ENCODE measurements at places on chromosomes 16 and 17. TPM values are rescaled to one million over a fixed set of nuclear protein-coding genes. Genes with fewer than 3 reads are reported as not detected.

PPL gene
- not detected for total RNA-seq

DNA sequence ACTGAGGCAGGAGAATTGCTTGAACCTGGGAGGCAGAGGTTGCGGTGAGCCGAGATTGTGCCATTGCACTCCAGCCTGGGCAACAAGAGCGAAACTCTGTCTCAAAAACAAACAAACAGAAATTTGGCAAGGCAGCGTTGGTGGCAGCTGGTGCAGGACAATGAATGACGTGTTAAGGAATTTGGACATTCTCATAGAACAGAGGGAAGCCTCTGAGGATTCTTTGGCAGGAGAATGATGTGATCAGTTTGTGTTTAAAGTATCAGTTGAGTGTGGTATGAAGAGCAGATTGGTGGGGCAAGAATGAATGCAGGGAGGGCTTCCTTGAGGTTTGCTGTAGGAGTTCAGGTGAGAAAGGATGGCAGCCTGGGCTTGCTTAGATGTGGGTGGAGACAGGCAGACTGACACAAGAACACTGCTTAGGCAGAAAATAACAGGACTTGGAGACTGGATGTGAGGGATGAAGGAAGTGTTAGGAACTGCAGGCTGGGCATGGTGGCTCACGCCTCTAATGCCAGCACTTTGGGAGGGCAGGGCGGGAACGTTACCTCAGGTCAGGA is 4.8 kb downstream of the CYB5D2 start:
- H3K4me1 ChIP-seq = peaks cover 19% of the 10 kb centered on the region
- no peak for DNase-seq
- H3K27me3 ChIP-seq = no peaks in the 10 kb centered on the region
- no peak overlapping the region for H3K4me3 ChIP-seq
- H3K36me3 ChIP-seq = peaks cover 9% of the 10 kb centered on the region

- H3K4me3 ChIP-seq = no peak overlapping the region
- H3K36me3 ChIP-seq = peaks cover 9% of the 10 kb centered on the region
- no peaks in the 10 kb centered on the region for H3K27me3 ChIP-seq
- H3K27ac ChIP-seq = no peak overlapping the region
- no peaks in the 10 kb centered on the region for H3K4me1 ChIP-seq
Measured at GRCh38 chr16:87424266-87424665, 32.1 kb downstream of the MAP1LC3B start.

GRCh38 chr16:72482695-72483094 is 310.7 kb upstream of the PMFBP1 start:
- no peak overlapping the region for H3K4me3 ChIP-seq
- no peaks in the 10 kb centered on the region for H3K36me3 ChIP-seq
- no peaks in the 10 kb centered on the region for H3K27me3 ChIP-seq
- no peak for DNase-seq

GRCh38 chr16:60979119-60979518 is 1057.1 kb downstream of the CDH8 start:
- H3K27me3 ChIP-seq = no peaks in the 10 kb centered on the region
- H3K4me1 ChIP-seq = no peaks in the 10 kb centered on the region
- no peak overlapping the region for H3K27ac ChIP-seq
- H3K4me3 ChIP-seq = no peak overlapping the region
- no peak for DNase-seq

INCA1 gene
- 0.50 TPM for total RNA-seq

- peak overlapping the region; percentile 0 for H3K27ac ChIP-seq
- H3K27me3 ChIP-seq = peaks cover 5% of the 10 kb centered on the region
- H3K4me3 ChIP-seq = peak overlapping the region; percentile 20
- H3K36me3 ChIP-seq = peaks cover 35% of the 10 kb centered on the region
- peak; percentile 24 for DNase-seq
Measured at GRCh38 chr17:40448213-40448638, 5.0 kb downstream of the IGFBP4 start.

DNA sequence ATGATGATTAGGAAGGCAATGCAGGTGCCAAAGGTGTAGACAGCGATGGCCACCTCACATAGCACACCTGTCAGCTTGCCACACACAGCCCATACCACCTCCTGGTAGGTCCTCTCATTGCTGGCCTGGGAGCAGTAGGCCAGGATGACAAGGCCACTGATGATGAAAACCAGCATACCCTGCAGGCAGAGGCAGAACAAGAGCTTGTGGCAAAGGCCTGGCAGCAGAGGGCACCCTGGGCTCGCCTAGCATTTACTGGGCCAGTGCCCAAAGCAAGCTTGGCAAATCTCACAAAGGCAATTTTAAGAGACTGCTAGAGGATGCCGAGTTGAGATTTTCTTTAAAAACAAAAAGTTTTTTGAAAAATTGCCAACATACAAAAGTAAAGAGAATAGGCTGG is 5.9 kb downstream of the SLC38A7 start:
- no peaks in the 10 kb centered on the region for H3K27me3 ChIP-seq
- H3K27ac ChIP-seq = no peak overlapping the region
- no peaks in the 10 kb centered on the region for H3K36me3 ChIP-seq
- peaks cover 9% of the 10 kb centered on the region for H3K4me1 ChIP-seq

MT1F gene
- total RNA-seq = 19.6 TPM

CALB2 gene
- total RNA-seq = not detected

GRCh38 chr17:78379131-78379491 is 662 bp downstream of the PGS1 start:
- peaks cover 51% of the 10 kb centered on the region for H3K4me1 ChIP-seq
- peak overlapping the region; percentile 97 for H3K4me3 ChIP-seq
- peak overlapping the region; percentile 93 for H3K27ac ChIP-seq
- peaks cover 28% of the 10 kb centered on the region for H3K36me3 ChIP-seq
- no peak for DNase-seq
- no peaks in the 10 kb centered on the region for H3K27me3 ChIP-seq

DNA sequence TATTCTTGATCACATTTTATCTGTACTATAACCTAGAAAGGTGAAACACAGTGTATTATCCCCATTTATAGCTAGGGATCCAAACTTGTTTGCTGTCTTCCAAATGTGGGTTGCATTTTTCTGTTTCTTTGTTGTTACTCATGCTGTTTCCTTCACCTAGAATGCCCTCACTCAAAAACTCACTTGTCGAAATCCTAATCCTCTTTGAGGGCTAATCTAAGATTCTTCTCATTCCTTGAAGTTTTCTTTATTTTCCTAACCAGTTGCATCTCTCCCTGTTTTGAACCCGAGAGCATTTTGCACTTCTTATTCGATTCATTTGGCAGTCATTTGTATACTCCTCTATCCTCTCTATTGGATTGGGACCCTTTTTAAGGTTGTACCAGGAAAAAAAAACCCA is 9.6 kb downstream of the CALCOCO2 start:
- H3K27ac ChIP-seq = peak overlapping the region; percentile 90
- peaks cover 72% of the 10 kb centered on the region for H3K4me1 ChIP-seq
- H3K27me3 ChIP-seq = no peaks in the 10 kb centered on the region

- no peak overlapping the region for H3K4me3 ChIP-seq
- no peak overlapping the region for H3K27ac ChIP-seq
- peaks cover 32% of the 10 kb centered on the region for H3K36me3 ChIP-seq
- H3K4me1 ChIP-seq = no peaks in the 10 kb centered on the region
- no peak for DNase-seq
Measured at GRCh38 chr17:49835472-49835871, 12.4 kb downstream of the TAC4 start.

SSTR5 gene
- not detected for total RNA-seq

- peak overlapping the region; percentile 72 for H3K4me3 ChIP-seq
- H3K36me3 ChIP-seq = peaks cover 17% of the 10 kb centered on the region
- no peak for DNase-seq
- peaks cover 5% of the 10 kb centered on the region for H3K27me3 ChIP-seq
- H3K27ac ChIP-seq = peak overlapping the region; percentile 79
Measured at GRCh38 chr16:969508-970385, 1.0 kb downstream of the LMF1 start.

DNA sequence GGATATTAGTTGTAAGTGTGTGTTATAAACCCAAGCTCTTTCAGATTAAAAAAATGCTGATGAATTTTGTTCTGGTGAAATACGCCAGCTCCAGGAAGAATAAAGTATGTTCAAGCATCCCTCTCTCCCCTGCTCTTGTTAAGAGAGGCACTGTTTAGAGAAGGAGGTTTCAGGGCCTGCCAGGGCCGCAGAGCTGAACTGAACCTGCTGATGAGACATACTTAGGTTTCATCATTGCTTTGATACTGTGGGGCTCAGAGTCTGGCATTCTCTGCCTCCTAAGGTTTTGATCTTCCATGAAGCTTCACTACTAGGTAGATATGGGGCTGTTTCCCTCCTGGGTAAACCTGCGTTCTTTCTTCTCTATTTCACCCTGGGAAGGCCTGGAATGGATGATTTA is 175.3 kb upstream of the FAM20A start:
- no peak overlapping the region for H3K4me3 ChIP-seq
- peaks cover 9% of the 10 kb centered on the region for H3K27me3 ChIP-seq
- no peaks in the 10 kb centered on the region for H3K36me3 ChIP-seq
- no peak overlapping the region for H3K27ac ChIP-seq

- H3K27me3 ChIP-seq = no peaks in the 10 kb centered on the region
- DNase-seq = no peak
- H3K36me3 ChIP-seq = peaks cover 37% of the 10 kb centered on the region
- no peak overlapping the region for H3K27ac ChIP-seq
- H3K4me3 ChIP-seq = no peak overlapping the region
Measured at GRCh38 chr17:59149051-59149450, 5.9 kb downstream of the SKA2 start.

All from activated CD4-positive, alpha-beta T cell treated with anti-CD3 and anti-CD28 coated beads, Interleukin-2, amount 10 ng/mL, durations not matched to agents 7 days and 5 days (primary cell).